Bronchial epithelial cell (primary cell): ENCODE measurements at places on chromosomes 1 and 21. TPM values are rescaled to one million over a fixed set of nuclear protein-coding genes. Genes with fewer than 3 reads are reported as not detected.

DNA sequence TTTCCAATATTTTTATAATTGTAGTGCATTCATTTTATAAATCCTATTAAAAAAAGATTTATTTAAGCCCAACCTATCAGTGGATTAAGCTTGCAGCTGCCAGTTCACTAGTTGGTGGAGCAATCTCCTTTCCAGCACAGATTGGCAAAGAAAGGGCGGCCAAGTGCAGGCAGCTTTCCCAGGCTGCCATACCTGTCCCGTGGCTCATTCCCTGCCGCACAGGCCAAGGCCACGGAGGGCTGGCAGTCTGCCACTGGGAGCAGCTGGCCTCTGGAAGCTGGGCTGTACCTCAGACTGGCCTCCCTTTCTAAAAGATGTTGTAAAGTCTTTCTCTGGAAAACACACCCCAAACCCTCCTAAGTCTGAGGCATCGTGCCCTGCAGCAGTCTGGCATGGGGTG, 74.2 kb downstream of the SIM2 start:
- DNase-seq = peak; percentile 74

- DNase-seq = no peak
Measured at GRCh38 chr1:42961312-42962091, 2.8 kb upstream of the SLC2A1 start.

DNA sequence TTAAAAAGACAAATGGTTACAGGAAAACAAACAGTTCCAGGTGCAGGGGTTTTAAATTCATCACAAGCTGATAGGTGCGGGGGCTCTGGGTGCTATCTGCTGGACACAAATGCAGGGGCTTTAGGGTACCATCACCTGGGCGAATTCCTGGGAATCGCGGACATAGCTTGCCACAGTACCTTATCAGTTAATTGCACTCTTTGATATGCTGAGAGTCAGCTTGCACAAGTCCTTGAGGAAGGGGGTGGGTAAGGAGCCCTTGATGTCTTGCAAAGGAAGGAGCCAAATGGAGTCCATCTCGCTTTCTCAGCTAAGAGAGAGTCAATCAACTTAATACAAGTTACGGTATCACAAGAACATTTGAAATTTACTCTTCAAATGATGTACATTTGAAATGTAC, 25.4 kb upstream of the TMEM54 start:
- no peak for DNase-seq

- no peak for DNase-seq
Measured at GRCh38 chr1:236530959-236531358, 7.2 kb downstream of the LGALS8 start.

- DNase-seq = peak; percentile 45
Measured at GRCh38 chr1:47411436-47411835, 4.6 kb upstream of the FOXE3 start.

GRCh38 chr1:62113507-62113906, 81.1 kb upstream of the L1TD1 start:
- DNase-seq = no peak

- DNase-seq = no peak
Measured at GRCh38 chr1:225851805-225852204, 30.4 kb downstream of the TMEM63A start.

DNA sequence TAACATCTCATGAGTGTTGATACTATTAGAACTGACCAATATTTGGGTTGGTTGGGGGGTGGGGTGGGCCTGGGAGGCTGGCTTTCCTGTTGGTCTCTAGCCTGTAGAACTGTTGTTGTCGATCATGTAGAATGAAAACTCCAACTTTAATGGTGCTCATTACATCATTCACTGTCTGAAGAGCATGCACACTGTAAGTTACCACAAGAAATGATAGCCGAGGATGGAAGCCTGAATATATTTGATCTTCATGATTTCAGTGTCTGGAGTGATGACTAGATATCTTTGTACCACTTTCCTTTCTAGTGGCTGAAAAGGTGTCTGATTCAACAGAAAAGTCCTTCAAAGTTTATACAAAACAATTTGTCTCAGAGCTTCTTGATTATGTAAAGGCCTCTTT, 123.6 kb downstream of the XCL2 start:
- no peak for DNase-seq

DNA sequence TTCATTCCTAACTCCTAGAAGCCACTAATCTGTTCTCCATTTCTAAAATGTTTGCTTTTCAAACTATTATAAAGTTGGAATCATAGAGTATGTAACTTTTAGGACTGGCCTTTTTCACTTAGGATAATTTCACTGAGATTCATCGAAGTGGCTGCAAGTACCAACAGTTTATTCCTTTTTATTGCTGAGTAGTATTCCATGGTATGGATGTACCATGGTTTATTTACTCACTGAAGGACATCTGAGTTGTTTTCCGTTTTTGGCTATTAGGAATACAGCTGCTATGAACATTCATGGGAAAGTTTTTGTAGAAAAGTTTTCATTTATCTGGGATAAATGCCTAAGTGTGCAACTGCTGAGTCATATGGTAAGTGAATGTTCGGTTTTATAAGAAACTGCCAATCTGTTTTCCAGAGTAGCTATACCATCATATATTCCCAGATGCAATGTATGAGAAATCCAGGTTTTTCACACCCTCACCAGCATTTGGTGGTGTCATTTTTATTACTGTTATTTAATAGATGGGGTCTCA, 66.3 kb downstream of the SLC27A3 start:
- no peak for DNase-seq

DNA sequence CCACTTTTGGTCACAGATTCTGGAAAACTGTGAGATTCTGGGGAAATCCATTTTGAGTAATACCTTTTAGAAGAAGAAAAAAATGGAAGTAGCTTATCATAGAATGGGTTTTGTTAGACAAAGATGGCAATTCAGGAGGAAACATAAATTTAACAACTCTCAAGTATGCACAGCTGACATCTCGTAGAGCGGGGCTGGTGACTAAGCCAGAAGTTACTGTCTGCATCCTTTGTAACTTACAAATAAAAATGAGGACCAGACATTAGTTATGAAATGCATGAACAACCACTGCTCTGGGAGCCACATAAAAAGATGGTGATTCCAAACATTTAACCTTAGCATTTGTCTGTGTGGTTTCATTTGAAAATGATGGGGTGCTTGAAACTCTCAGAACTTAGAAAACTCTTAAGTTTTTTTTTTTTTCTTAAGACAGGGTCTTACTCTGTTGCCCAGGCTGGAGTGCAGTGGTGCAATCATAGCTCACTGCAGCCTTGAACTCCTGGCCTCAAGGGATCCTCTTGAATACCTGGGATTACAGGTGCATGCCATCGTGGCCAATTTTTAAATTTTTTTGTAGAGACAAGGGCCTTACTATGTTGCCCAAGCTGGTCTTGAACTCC, 49.2 kb upstream of the ATP5PO start:
- DNase-seq = no peak

DNA sequence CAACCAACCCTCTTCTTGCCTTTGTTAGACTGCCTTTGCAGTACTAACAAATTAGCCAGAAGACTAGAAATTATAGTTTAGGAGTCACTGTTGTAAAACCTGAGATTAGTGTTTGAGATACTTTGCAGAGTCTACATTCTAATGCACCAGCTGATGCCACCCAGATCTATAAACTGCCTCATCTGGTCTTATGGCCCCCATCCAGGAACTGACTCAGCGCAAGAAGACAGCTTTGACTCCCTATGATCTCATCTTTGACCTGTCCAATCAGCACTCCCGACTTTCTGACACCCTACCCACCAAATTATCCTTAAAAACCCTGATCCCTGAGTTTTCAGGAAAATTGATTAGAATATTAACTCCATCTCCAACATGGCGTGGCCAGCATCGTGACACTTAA, 334.6 kb downstream of the RGS7 start:
- DNase-seq = no peak

- DNase-seq = no peak
Measured at GRCh38 chr1:111441573-111442192, 7.4 kb downstream of the WDR77 start.

GRCh38 chr21:32741336-32741735, 13.5 kb upstream of the SYNJ1 start:
- peak; percentile 36 for DNase-seq

GRCh38 chr1:203268901-203269653, 36.2 kb upstream of the BTG2 start:
- peak; percentile 73 for DNase-seq

- no peak for DNase-seq
Measured at GRCh38 chr1:53001128-53001527, 60.9 kb upstream of the PODN start.

GRCh38 chr1:10434590-10434989, 4.4 kb downstream of the CENPS start:
- DNase-seq = no peak

GRCh38 chr1:200784576-200784975, 45.9 kb downstream of the CAMSAP2 start:
- DNase-seq = no peak

GRCh38 chr1:42943166-42943565, 15.5 kb downstream of the SLC2A1 start:
- peak; percentile 93 for DNase-seq

The TFF1 gene
- total RNA-seq = not detected in 2 replicates

The C2CD4D gene
- total RNA-seq = not detected in 2 replicates

The CDKN2C gene
- total RNA-seq = 0.79 and 1.0 TPM in 2 replicates

The C8B gene
- not detected in 2 replicates for total RNA-seq

The NMNAT2 gene
- total RNA-seq = under 0.01 and 0.26 TPM in 2 replicates

The TRIM63 gene
- 0.13 TPM in 1 of 2 replicates, not detected in the other for total RNA-seq

The SOX13 gene
- total RNA-seq = 3.2 and 8.8 TPM in 2 replicates

The EEIG2 gene
- total RNA-seq = 0.51 and 1.3 TPM in 2 replicates

The ASPM gene
- 0.26 and 0.77 TPM in 2 replicates for total RNA-seq

The GLMN gene
- 4.5 and 4.7 TPM in 2 replicates for total RNA-seq

The IQGAP3 gene
- 0.53 and 1.7 TPM in 2 replicates for total RNA-seq

The RAB7B gene
- 2.9 and 4.9 TPM in 2 replicates for total RNA-seq

The IVL gene
- 1.6 and 14.6 TPM in 2 replicates for total RNA-seq
